Spinal cord (tissue), 10 donors: ENCODE measurements at places on chromosomes 16 and 17. TPM values are rescaled to one million over a fixed set of nuclear protein-coding genes. Genes with fewer than 3 reads are reported as not detected.

DNA sequence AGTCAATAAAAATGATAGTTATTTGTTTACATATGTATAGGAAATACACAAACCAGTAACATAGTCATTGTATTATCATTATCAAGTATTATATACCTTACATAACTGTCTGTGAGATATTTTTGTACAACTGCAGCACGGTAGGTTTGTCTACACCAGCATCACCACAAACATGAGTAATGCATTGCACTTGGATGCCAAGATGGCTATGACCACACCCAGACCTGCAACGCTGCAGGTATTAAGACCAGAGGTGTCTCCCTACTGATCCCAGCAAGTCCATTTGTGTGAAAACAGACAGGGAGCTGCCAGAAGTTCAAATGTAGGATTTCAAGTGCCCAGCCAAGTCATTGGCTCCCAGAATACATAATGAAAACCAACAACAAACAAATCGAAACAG, 34.2 kb upstream of the NOS2 start:
- no peaks in the 10 kb centered on the region for H3K36me3 ChIP-seq
- H3K4me1 ChIP-seq: no peaks in the 10 kb centered on the region
- no peak overlapping the region for H3K27ac ChIP-seq
- no peak overlapping the region for H3K4me3 ChIP-seq

DNA sequence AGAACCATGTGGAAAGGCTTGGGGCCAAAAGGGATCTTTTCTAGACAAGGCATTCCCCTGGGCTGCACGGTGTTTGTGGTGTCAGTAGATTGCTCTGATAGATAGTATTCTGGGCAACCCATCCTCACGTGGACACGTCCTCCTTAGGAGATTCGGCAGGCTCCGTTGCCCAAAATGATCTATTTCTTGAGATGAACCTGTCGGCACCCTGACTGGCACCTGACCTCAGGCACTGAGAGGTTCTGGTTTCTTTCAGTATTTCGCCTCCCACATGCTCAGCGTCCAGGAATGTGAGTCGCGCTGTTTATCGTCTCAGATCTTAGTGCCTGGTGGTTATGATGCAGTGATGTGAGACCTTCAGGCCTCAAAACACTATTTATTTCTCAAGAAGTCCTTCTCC, 89.7 kb downstream of the MARCHF10 start:
- H3K27me3 ChIP-seq: no peaks in the 10 kb centered on the region
- no peak overlapping the region for H3K4me3 ChIP-seq
- no peaks in the 10 kb centered on the region for H3K36me3 ChIP-seq
- H3K4me1 ChIP-seq: peaks cover 8% of the 10 kb centered on the region

- no peak overlapping the region for H3K27ac ChIP-seq
- H3K36me3 ChIP-seq: peaks cover 41% of the 10 kb centered on the region
- no peak overlapping the region for H3K4me3 ChIP-seq
- no peak for DNase-seq
These were observed 26.4 kb downstream of the DUS2 start for GRCh38 chr16:68049449-68049848.

- no peak for DNase-seq
- peaks cover 25% of the 10 kb centered on the region for H3K36me3 ChIP-seq
- H3K4me1 ChIP-seq: peaks cover 36% of the 10 kb centered on the region
- no peak overlapping the region for H3K27ac ChIP-seq
- no peak overlapping the region for H3K4me3 ChIP-seq
These were observed 20.0 kb downstream of the MXRA7 start for GRCh38 chr17:76690596-76691280.

Gene ABCA8
- 146 TPM for total RNA-seq

Gene BIRC5
- 18.9 TPM for total RNA-seq

GRCh38 chr17:13492737-13493122, 109.0 kb downstream of the HS3ST3A1 start:
- no peaks in the 10 kb centered on the region for H3K36me3 ChIP-seq
- no peak for DNase-seq
- H3K4me1 ChIP-seq: no peaks in the 10 kb centered on the region
- H3K27ac ChIP-seq: no peak overlapping the region
- H3K4me3 ChIP-seq: no peak overlapping the region
- H3K27me3 ChIP-seq: no peaks in the 10 kb centered on the region

DNA sequence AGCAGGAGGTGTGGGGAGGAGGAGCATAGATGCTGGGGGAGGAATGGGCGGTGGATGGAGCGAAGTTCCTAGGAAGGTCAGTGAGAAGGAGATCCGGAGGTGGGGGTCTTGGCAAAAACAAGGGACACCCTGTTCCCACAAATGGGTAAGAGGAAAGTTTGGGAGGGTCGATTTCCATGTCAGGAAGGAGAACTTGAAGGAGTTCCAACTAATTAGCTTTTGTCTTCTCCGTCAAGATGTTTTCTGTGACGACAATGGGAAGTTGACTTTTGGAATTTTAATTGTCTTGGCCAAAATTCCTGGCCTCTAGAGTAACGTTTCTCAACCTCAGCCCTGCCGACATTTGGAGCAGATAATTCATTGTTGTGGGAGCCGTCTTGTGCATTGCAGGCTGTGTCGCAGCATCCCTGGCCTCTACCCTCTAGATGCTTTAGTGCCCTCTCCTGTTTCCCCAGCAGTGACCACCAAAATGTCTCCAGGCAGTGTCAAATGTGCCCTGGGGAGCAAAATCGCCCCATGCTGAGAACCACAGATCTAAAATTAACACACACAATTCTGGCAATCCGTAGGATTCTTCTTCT, 97.1 kb downstream of the PITPNC1 start:
- H3K27ac ChIP-seq: peak overlapping the region; percentile 89
- peaks cover 54% of the 10 kb centered on the region for H3K4me1 ChIP-seq
- H3K4me3 ChIP-seq: no peak overlapping the region
- no peaks in the 10 kb centered on the region for H3K36me3 ChIP-seq
- peak; percentile 19 for DNase-seq
- H3K27me3 ChIP-seq: no peaks in the 10 kb centered on the region

GRCh38 chr16:75679366-75679765, 2.6 kb upstream of the CPHXL2 start:
- no peaks in the 10 kb centered on the region for H3K4me1 ChIP-seq
- no peak overlapping the region for H3K4me3 ChIP-seq
- no peaks in the 10 kb centered on the region for H3K27me3 ChIP-seq
- H3K27ac ChIP-seq: no peak overlapping the region
- DNase-seq: no peak
- no peaks in the 10 kb centered on the region for H3K36me3 ChIP-seq

GRCh38 chr17:61647047-61647446, 56.0 kb upstream of the NACA2 start:
- H3K36me3 ChIP-seq: no peaks in the 10 kb centered on the region
- no peak overlapping the region for H3K27ac ChIP-seq
- H3K27me3 ChIP-seq: no peaks in the 10 kb centered on the region
- no peaks in the 10 kb centered on the region for H3K4me1 ChIP-seq

Gene MPP2
- total RNA-seq: 24.1 TPM

Gene CRYBA1
- not detected for total RNA-seq

DNA sequence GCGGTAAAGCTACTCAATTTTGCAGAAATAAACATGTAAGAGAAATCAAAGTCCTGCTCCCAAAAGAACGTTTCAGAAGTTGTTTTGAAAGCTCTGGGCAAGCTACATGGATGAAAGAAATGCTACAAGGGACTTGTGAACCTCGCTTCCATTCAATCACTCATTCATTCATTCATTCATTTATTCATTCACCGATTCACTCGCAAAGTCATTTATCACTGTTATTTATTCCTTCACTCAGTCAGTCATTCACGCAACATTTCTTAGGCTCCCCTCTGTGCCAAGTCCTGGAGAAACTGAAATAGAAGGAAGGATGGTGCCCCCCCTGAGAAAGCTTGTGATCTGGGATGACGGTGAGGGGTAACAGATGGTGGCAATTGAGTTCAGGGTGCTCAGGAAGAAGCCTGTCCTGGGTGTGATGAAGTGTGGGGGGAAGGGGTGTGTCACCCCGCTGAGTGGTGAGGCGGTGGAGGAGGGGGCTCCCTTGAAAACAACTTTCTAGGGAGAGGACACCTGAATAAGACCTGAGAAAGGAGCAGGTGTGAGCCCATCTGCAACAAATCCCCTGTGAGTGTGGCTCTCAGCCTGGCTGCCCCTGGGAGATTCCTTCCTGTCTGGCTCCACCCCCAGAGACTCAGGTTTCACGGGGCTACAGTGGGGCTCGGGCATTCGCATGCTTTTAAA, 36.3 kb upstream of the PRSS54 start:
- no peaks in the 10 kb centered on the region for H3K36me3 ChIP-seq
- H3K27me3 ChIP-seq: no peaks in the 10 kb centered on the region
- no peak for DNase-seq
- no peak overlapping the region for H3K27ac ChIP-seq
- H3K4me1 ChIP-seq: peaks cover 4% of the 10 kb centered on the region

Gene SOST
- 0.50 TPM for total RNA-seq

- no peaks in the 10 kb centered on the region for H3K4me1 ChIP-seq
- H3K36me3 ChIP-seq: no peaks in the 10 kb centered on the region
- H3K4me3 ChIP-seq: no peak overlapping the region
- H3K27ac ChIP-seq: no peak overlapping the region
- DNase-seq: no peak
These were observed 8.0 kb upstream of the MYH13 start for GRCh38 chr17:10380631-10381408.

GRCh38 chr17:70314506-70314905, 145.2 kb downstream of the KCNJ2 start:
- H3K27ac ChIP-seq: no peak overlapping the region
- no peak for DNase-seq
